Endodermal cell (in vitro differentiated cells): ENCODE measurements at places on chromosomes 4 and X. TPM values are rescaled to one million over a fixed set of nuclear protein-coding genes. Genes with fewer than 3 reads are reported as not detected.

MAGEA9B gene
- total RNA-seq: not detected in 2 replicates

- no peak overlapping the region for H3K4me3 ChIP-seq
- H3K27ac ChIP-seq: no peak overlapping the region
- peak; percentile 64 for DNase-seq
- H3K27me3 ChIP-seq: no peaks in the 10 kb centered on the region
Observed at GRCh38 chrX:133215747-133216146, 2.4 kb downstream of the TFDP3 start.

DNA sequence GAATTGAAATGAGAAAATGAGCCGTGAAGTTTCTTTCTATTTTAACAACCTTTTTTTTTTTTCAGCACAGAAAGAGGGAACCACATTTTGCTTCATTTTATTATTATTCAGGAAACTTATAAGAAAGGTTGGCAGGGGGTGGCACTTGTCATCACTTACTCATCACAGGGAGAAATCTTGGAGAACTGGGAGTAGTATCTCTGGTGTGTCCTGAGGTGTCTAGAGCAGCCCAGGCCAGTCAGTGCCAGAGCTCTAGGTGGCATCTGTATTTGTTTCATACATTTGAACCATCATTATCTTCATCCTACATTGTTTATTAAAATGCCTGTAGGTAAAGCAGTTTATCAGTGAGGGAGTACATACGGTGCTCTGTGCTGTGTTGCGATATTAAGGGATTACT, 43.8 kb upstream of the ARHGAP24 start:
- no peaks in the 10 kb centered on the region for H3K36me3 ChIP-seq
- no peak overlapping the region for H3K27ac ChIP-seq
- H3K4me1 ChIP-seq: no peaks in the 10 kb centered on the region
- no peaks in the 10 kb centered on the region for H3K27me3 ChIP-seq

GRCh38 chrX:40727093-40727492, 8.2 kb downstream of the MED14 start:
- H3K27me3 ChIP-seq: no peaks in the 10 kb centered on the region
- H3K4me1 ChIP-seq: no peaks in the 10 kb centered on the region
- peaks cover 21% of the 10 kb centered on the region for H3K36me3 ChIP-seq
- H3K4me3 ChIP-seq: no peak overlapping the region
- no peak for DNase-seq

NEUROG2 gene
- 0.11 TPM in 1 of 2 replicates, not detected in the other for total RNA-seq

DNA sequence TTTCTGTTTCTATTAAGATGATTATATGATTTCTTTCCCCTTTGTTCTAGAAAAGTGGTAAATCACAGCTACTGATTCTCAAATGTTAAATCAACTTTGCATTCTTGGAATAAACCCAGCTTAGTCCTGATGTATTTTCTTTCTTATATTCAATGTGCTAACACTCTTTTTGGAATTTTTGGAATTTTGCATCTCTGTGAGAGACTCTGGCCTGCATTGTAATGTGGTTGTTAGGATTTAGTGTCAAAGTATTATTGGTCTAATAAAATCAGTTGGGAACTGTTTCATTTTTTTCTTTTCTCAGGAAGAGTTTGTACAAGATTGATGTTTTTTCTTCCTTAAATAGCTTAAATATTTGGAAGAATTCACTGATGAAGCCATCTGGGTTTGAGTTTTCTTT, 109.6 kb downstream of the KIT start:
- H3K36me3 ChIP-seq: no peaks in the 10 kb centered on the region
- H3K4me3 ChIP-seq: no peak overlapping the region
- H3K4me1 ChIP-seq: no peaks in the 10 kb centered on the region
- no peak overlapping the region for H3K27ac ChIP-seq
- DNase-seq: no peak

- no peaks in the 10 kb centered on the region for H3K4me1 ChIP-seq
- DNase-seq: no peak
- H3K27me3 ChIP-seq: no peaks in the 10 kb centered on the region
- H3K4me3 ChIP-seq: no peak overlapping the region
Observed at GRCh38 chrX:30589146-30589888, 11.8 kb upstream of the TASL start.

- no peaks in the 10 kb centered on the region for H3K27me3 ChIP-seq
- no peaks in the 10 kb centered on the region for H3K36me3 ChIP-seq
- H3K4me1 ChIP-seq: no peaks in the 10 kb centered on the region
- no peak overlapping the region for H3K4me3 ChIP-seq
- no peak for DNase-seq
Observed at GRCh38 chr4:108070775-108071174, 81.1 kb downstream of the HADH start.

- H3K36me3 ChIP-seq: peaks cover 12% of the 10 kb centered on the region
- no peak overlapping the region for H3K4me3 ChIP-seq
- H3K27me3 ChIP-seq: no peaks in the 10 kb centered on the region
- H3K4me1 ChIP-seq: peaks cover 3% of the 10 kb centered on the region
- H3K27ac ChIP-seq: no peak overlapping the region
Observed at GRCh38 chr4:123406872-123407271, 10.3 kb downstream of the SPRY1 start.

GPRIN3 gene
- 0.52 to 2.4 TPM (median 2.1 TPM) in 3 replicates for total RNA-seq

DNA sequence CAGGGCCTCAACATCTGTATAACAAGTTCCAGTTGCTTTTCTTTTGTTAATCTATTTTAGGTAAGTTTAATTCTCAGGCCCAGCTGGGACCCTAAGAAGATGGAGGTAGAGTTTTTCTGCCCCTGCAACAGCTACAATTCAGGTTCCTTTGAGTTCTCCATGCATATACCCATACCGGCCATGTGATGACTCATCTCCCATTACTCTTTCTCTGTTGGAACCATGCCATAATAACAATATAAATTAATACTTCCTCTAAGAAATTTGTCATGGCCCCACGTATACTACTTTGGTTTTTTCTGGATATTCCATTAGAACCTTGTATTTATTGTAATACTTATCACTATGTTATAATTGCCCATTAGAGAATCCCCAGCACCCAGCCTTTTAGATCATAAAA, 1.3 kb upstream of the INTU start:
- no peaks in the 10 kb centered on the region for H3K27me3 ChIP-seq
- H3K4me1 ChIP-seq: no peaks in the 10 kb centered on the region
- no peaks in the 10 kb centered on the region for H3K36me3 ChIP-seq
- H3K27ac ChIP-seq: no peak overlapping the region
- no peak overlapping the region for H3K4me3 ChIP-seq

DNA sequence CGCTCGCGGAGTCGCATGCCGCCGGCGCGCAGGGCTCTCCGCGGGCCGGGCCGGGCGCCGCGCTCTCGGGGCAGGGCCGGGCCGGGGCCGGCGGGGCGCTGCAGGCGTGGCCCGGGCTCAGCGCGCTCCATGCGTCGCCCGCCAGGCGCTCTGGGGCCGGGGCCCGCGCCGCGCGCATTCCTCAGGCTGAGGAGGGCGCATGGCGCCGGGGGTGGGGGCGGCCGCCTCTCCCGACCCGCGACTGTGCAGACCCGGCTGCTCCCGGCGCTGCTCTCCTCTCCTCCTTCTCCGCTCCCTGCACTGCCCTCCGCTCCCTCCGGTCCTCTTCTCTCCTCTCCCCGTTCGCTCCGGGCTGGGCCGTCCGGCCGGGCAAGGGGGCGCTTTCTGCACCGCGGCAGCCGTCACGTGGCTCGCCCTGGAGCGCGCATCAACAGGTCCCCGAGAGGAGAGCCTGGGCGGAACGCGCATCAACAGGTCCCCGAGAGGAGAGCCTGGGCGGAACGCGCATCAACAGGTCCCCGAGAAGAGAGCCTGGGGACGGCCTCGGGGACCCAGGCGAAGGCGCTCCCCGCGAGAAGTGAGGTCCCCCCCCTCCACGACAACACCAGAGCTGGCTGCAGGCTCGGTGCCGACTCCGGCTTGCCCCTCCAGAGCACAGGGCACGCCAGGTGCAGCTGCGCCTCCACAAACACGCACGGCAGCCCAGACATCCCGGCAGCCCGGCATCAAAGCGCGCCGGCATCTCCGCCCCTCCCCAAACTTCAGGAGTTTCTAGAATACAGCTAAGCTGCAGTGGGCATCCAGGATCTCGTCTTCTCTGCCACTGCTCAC, 12.9 kb downstream of the PPP2R3B start:
- H3K27me3 ChIP-seq: peaks cover 23% of the 10 kb centered on the region
- peak overlapping the region; percentile 75 for H3K4me3 ChIP-seq
- peak; percentile 85 for DNase-seq
- H3K36me3 ChIP-seq: no peaks in the 10 kb centered on the region
- no peak overlapping the region for H3K27ac ChIP-seq

AFF2 gene
- total RNA-seq: 4.3 to 8.3 TPM (median 5.6 TPM) in 3 replicates

DNA sequence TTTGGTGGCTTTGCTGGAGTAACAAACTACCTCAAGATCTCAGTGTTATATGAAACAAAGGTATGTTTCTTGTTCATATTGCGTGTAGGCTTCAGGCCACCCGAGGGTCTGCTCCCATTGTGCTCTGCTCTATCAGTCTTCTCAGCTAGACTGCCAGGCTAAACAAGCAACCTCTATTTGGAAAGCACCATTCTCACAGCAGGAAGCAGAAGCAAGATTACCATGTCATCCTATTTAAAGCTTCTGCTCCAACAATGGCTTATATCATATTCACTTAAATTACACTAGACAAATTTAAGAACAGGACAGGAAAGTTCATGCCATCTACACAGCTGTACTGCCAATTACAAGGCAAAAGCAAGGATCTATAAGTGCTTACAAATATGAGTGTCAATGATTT, 385.8 kb downstream of the PPARGC1A start:
- DNase-seq: no peak
- H3K27ac ChIP-seq: no peak overlapping the region
- H3K4me1 ChIP-seq: no peaks in the 10 kb centered on the region
- peak overlapping the region; percentile 52 for H3K4me3 ChIP-seq
- H3K27me3 ChIP-seq: no peaks in the 10 kb centered on the region
- H3K36me3 ChIP-seq: no peaks in the 10 kb centered on the region

- peaks cover 21% of the 10 kb centered on the region for H3K27me3 ChIP-seq
- peak overlapping the region; percentile 85 for H3K4me3 ChIP-seq
- no peaks in the 10 kb centered on the region for H3K4me1 ChIP-seq
- no peak overlapping the region for H3K27ac ChIP-seq
Observed at GRCh38 chr4:153467897-153468262, 1.7 kb downstream of the TMEM131L start.

DNA sequence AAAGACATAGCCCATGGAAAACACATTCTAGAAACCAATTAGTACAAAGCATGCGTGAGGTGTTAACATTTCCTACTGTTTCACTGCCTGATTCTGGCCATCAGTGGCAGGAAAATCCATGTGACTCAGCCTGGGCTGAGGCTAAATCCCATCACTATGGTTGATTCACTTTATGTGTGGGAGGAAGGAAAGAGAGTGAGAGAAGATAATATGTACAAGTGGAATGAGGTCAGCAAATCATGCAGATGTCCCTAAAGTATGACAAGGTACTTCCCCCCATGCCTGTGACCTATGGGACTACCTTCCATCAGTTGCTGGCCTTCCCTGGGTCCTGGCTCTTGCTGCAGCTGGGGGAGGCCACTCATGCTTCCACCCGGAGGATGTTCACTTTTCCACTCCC, 64.2 kb upstream of the MAP3K15 start:
- H3K27me3 ChIP-seq: no peaks in the 10 kb centered on the region
- H3K36me3 ChIP-seq: no peaks in the 10 kb centered on the region
- DNase-seq: no peak
- H3K27ac ChIP-seq: no peak overlapping the region

DNA sequence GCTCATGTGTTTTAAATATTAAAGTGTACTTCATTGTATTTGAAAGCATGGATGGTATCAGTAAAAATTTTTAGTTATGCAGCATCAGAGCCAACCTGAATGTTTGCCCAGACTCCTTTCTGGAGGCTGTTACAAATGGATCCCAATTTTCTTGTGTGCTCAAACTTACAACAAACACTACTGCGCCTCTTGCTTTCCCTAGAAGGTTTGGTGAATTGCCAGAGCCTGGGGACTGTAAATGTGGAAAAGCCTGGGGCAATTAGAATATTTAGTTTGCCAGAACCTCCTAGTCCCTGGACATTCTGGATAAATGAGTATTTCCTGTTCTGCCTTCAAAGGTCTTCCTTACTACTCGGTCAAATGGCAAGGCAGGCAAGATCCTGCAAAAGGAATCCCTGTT, 4.8 kb downstream of the CAPN6 start:
- no peak for DNase-seq
- H3K27me3 ChIP-seq: no peaks in the 10 kb centered on the region
- H3K36me3 ChIP-seq: no peaks in the 10 kb centered on the region
- no peaks in the 10 kb centered on the region for H3K4me1 ChIP-seq
- H3K27ac ChIP-seq: no peak overlapping the region

LEF1 gene
- 0.95 and 1.4 TPM in 2 replicates for total RNA-seq

GRCh38 chrX:68697465-68698125, 50.1 kb downstream of the STARD8 start:
- H3K27me3 ChIP-seq: no peaks in the 10 kb centered on the region
- no peaks in the 10 kb centered on the region for H3K4me1 ChIP-seq
- no peak for DNase-seq
- no peaks in the 10 kb centered on the region for H3K36me3 ChIP-seq
- H3K4me3 ChIP-seq: no peak overlapping the region

ZNF732 gene
- total RNA-seq: 16.0 to 24.2 TPM (median 23.4 TPM) in 3 replicates

DNA sequence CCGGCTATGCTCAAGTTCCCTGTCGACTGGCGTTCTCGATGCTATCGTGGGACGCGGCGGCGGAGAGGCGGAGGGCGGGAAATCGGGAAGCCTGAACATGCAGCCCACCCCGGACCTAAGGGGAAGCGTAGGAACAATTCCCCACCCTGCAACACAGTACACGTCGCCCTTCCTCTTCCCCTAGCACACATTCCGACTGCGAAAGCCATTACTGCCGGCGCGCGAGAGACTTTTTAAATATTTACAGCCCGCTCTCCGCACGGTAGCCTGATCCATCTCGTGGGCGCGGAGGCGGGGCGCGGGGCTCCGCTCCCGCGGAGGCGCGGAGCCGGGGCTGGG, 48.1 kb upstream of the BCOR start:
- H3K4me1 ChIP-seq: no peaks in the 10 kb centered on the region
- peak overlapping the region; percentile 69 for H3K4me3 ChIP-seq

RS1 gene
- 0.11 TPM in 1 of 2 replicates, not detected in the other for total RNA-seq

DNA sequence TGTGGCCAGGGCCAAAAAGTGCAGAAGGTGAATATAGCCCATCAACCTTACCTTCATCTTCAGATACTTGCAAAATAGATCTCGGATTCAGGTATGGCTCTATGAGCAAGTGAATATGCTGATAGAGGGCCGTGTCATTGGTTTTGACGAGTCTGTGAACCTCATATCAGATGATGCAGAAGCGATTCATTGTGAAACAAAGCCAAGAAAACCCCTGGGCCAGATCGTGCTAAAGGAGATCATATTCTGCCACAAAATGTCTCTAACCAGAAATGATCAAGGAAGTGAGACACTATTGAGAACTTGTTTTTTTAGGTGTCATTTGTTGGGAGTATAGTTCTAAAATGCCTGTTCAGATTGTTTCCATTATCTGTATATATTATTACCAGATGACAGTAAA, 48.3 kb downstream of the PDK3 start:
- H3K27me3 ChIP-seq: no peaks in the 10 kb centered on the region
- H3K27ac ChIP-seq: no peak overlapping the region
- no peak overlapping the region for H3K4me3 ChIP-seq
- H3K4me1 ChIP-seq: no peaks in the 10 kb centered on the region
- DNase-seq: no peak
- no peaks in the 10 kb centered on the region for H3K36me3 ChIP-seq
